ENCODE measurements at places on chromosomes 2 and 18.

DNA sequence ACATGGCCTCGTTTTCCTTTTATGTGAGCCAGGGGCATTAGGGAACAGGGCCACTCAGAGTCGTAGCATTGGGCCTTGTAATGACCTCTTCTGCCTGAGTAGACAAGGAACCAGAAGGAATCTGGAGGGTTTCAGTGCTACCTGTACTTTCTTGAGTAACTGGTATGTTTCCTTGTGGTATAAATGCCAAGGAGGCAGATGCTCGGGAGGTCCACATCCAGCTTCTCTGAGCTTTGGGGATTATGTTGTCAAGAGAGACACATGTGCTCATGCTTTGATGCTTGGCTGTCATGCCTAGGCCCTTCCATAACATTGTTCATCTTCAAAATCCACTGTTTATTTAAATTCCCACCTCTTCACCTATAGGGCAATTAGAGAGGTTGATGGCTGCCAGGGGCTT lies 26.3 kb downstream of the FOSL2 start:
- DNase-seq, result no peak

- no peak for DNase-seq
Observed at GRCh38 chr2:127410871-127411652, 7.2 kb upstream of the PROC start.

DNA sequence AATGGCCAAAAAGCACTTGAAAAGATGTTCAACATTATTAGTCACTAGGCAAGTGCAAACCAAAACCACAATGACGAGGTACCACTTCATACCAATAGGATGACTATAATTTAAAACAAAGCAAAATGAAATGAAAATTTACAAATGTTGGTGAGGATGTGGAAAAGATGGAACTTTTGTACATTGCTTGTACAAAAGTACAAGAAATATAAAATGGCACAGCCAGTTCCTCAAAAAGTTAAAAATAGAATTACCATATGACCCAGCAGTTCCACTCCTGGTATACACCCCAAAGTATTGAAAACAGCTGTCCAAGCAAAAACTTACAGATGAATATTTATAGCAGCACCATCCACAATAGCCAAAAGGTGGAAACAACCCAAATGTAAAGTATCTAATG lies 107.8 kb upstream of the XPO1 start:
- no peak for DNase-seq

- DNase-seq, result no peak
Observed at GRCh38 chr2:231691251-231691772, 17.0 kb upstream of the PTMA start.

DNA sequence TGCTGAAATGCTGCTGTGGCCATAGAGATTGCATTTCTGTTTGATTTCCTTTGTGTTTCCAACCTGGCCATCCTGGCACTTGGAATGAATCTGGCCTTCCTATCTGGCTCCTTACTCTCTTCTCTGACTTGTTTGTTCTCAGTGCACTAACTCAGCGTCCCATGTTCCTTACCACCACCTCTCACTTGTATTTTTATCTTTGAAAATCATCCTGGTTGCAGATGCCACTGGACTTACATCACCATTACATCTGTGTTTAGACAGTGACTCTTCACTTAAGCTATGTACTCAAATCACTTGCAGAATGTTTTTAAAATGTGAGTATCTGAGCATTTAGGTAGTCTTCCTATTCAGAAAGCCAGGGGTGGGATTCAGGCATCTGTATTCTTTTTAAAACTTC lies 239.5 kb downstream of the WDR7 start:
- peak; percentile 14 for DNase-seq

GRCh38 chr2:219269362-219270054 lies 9.7 kb upstream of the DNAJB2 start:
- DNase-seq, result no peak

- DNase-seq, result no peak
Observed at GRCh38 chr18:9177466-9177865, 40.9 kb downstream of the ANKRD12 start.

DNA sequence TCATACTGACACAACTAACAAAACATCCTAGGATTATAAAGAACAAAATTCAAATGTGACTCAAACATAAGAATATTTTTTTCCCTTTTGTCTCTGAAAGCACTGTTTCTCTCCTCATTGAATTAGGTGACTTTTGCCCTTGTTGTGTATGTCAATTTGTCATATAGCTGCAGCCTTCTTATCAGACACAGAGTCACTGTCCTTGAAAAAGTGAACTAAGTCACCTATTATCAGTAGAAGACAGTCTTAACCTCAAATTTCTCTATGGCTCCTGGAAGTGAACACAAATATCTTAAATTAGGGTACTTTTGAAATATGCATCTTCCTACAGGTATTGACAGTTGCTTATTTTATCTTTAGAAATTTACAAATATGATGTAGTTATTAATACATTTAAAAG lies 360.6 kb downstream of the NBAS start:
- no peak for DNase-seq

DNA sequence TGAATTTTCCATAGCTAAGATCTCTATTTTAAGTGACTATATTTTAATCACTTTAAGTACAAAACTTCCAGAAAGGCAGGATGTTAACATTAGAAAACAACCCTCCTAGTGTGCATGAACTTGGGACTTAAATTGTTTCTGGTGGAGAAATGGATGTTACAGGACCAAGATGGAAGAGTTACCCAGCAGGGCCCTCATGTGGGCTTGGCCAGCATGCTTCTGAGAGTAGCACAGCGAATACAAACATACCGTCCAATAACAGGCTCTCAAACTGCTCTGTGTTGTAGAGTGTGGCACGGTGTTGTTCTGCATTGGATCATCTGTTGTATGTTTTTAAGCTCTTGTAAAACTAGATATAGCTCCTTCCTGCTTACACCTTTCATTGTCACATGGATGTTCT lies 346.1 kb upstream of the SMIM21 start:
- no peak for DNase-seq

DNA sequence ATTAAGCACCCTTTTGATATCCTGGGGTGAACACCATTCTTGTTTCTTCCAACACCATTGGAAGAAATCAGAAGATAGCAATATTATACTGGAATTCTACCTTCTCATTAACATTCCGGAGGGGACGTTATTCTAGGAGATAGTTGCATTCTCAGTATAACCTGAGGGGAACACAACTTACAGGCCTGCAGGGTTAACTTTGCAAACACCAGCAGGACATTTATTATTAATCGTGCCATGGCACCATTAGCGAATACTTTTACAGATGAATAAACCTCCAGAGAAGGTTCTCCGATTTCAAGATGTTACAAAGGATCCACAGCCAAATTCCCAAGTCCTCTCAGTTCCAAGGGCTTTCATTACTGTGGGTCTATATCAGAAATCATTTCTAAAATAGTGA lies 109.0 kb downstream of the DHRS9 start:
- no peak for DNase-seq

- DNase-seq, result no peak
Observed at GRCh38 chr2:165251366-165251765, 12.2 kb downstream of the SCN2A start.

DNA sequence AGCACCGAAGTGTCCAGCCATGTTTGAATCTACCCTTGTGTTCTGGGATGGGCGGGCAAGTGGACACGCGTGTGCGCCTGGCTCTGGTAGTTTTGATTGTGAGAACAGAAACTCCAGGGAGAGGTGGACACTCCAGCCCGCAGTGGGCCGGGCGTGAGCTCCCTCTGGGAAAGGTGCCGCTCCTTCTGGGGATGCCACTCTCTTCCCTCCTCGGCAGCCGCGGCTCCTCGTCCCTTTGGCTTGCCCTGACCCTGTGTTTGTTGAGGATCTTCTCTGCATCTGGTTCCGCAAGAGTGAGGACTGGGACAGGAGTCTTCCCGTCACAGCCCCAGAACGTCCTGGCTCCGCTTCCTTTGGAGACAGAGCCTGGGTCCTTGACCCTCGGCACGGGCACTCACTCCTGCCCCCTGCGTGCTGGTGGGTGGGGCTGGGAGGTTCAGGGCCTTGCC lies 1.3 kb downstream of the CTDP1 start:
- DNase-seq, result no peak

- DNase-seq, result no peak
Observed at GRCh38 chr2:236772220-236772837, 202.7 kb downstream of the ACKR3 start.

DNA sequence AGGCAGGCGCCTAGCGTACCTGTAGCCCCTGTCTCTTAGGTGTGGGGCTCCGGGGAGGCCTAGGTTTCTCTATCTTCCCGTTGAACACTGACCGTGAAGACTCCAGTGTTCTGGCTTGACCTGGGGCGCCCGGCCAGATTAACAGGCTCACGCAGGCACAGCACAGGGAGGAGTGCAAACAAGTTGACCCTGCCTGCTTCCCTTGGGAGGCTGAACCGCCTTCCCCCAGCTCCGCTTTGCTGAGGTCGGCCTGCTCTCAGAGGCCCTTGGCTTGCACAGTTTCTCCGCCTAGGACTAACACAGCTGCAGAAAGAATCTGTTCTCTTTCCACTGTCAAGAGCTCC lies 567 bp downstream of the PCYOX1 start:
- DNase-seq, result no peak
